ENCODE measurements at places on chromosomes 12 and 14. TPM values are rescaled to one million over a fixed set of nuclear protein-coding genes. Genes with fewer than 3 reads are reported as not detected.
A peak's percentile ranks its signal among the peaks of the same experiment; 100 is the strongest.

- H3K36me3 ChIP-seq = no peaks in the 10 kb centered on the region
- no peaks in the 10 kb centered on the region for H3K4me1 ChIP-seq
- H3K27me3 ChIP-seq = no peaks in the 10 kb centered on the region
- H3K27ac ChIP-seq = no peak overlapping the region
- no peak for DNase-seq
Measured at GRCh38 chr14:41666301-41666700, 59.6 kb downstream of the LRFN5 start.

DNA sequence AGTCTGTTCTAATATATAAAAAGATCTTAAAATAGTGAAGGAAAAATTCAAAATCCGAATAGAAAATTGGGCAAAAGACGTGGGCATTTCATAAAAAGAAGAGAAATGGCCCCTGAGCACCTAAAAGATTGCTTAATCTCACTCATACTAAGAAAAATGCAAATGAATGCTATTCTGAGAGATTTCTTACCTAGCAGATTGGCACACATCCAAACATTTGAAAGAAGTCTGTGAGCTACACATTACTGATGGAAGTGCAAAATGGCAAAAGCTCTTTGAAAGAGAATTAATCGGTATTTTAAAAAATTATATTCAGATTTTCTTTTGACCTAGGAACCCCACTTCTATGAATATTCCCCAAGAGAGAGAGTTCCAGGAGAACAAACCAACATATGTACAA lies 280.4 kb upstream of the GARIN6 start:
- no peaks in the 10 kb centered on the region for H3K36me3 ChIP-seq
- no peak overlapping the region for H3K27ac ChIP-seq
- H3K4me3 ChIP-seq = no peak overlapping the region

DNA sequence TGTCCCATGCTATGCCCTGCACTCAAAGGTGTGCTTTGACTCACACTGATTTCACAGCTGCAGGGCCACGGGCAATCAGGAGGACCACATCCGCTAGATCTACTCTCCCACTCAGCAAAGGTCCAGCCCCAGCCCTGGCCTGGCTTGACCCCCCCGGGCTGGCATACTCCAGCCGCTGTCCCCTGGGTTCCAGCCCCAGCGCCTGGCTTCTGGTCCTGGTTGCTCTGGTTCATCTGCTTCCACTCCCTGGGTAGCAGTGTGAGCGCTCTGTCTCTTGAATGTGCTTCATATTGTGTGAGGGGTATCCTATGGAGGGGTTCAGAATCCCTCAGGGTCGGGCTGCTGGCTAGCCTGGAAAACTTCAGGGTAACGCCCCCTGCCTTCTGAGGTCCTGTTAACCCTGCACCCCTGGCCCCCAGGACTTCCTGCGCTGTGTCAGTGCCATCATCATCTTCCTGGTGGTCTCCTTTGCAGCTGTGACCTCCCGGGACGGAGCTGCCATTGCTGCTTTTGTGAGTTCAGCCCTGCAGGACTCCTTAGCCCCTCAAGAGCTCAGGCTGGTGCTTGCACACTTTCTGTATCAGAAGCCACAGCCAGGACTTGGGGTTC lies 1.9 kb downstream of the CMTM5 start:
- H3K4me1 ChIP-seq = peaks cover 8% of the 10 kb centered on the region
- no peak overlapping the region for H3K27ac ChIP-seq
- DNase-seq = no peak

DNA sequence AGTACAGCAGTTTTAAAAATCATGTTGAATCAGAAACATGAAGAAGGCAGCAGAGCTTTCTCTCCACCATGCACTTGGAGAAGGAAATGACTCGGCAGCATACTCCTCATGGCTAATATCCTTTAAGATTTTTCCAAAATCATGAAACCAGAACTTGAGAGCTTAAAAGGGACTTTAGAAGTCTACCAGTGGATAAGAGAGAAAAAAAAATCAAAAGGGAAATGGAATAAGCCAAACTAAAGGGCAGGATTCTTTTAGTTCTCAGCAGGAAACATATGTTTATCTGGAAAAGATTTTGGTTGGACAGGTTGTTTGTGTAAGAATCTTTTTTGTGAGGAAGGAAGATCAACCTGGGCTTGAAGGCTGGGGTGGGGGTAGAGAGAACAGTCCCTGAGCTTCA lies 111.8 kb downstream of the PRKCH start:
- H3K4me3 ChIP-seq = peak overlapping the region; percentile 18
- H3K36me3 ChIP-seq = peaks cover 48% of the 10 kb centered on the region
- no peaks in the 10 kb centered on the region for H3K27me3 ChIP-seq
- DNase-seq = no peak
- H3K4me1 ChIP-seq = peaks cover 90% of the 10 kb centered on the region
- H3K27ac ChIP-seq = peak overlapping the region; percentile 83

Gene CLEC12A
- 0.40 TPM for total RNA-seq

Gene NAV3
- total RNA-seq = not detected

DNA sequence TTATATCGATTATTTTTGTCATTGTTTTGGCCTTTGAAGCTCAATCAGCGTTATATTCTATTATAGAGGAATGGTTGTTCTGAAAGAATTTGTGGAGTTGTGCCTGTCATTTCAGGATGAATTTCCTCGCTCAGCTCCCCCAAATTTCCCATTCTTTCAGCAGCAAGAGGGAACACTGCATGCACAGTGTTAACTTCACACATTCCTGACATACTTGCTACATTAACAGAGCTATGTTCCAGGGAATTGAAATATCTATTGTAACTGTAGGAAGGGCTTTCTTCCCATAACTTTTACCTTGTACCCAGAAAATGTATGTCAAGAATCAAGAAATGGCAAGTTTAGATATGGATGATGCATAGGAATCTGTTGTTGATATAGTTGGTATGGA lies 379.0 kb downstream of the LRIG3 start:
- no peak overlapping the region for H3K27ac ChIP-seq
- no peaks in the 10 kb centered on the region for H3K36me3 ChIP-seq
- H3K4me1 ChIP-seq = no peaks in the 10 kb centered on the region

DNA sequence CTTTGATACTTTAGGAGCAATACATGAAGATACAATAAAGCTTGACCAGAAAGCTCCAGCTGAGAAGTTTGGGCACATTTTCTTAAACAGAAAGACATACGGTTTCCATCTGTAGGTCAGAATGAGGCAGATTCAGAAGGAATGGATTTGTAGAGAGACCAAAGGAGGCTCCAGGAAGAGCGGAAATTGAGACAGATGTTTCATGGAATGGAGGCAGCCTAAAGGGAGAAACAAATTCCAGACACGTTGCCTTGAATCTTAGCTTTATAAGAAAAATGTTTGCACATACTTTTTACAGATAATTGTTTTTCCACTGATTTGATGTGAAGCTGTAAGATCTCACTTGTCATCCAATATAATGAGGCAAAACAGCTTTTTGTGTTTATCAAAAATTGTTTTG lies 24.8 kb downstream of the EPYC start:
- H3K4me1 ChIP-seq = no peaks in the 10 kb centered on the region
- H3K36me3 ChIP-seq = no peaks in the 10 kb centered on the region
- DNase-seq = no peak
- no peak overlapping the region for H3K27ac ChIP-seq
- H3K27me3 ChIP-seq = peaks cover 11% of the 10 kb centered on the region

- H3K36me3 ChIP-seq = no peaks in the 10 kb centered on the region
- H3K27ac ChIP-seq = no peak overlapping the region
- no peaks in the 10 kb centered on the region for H3K27me3 ChIP-seq
- no peak overlapping the region for H3K4me3 ChIP-seq
- DNase-seq = no peak
- no peaks in the 10 kb centered on the region for H3K4me1 ChIP-seq
Measured at GRCh38 chr14:104212206-104213095, 74.1 kb downstream of the KIF26A start.

Gene OTUB2
- total RNA-seq = 3.4 TPM

DNA sequence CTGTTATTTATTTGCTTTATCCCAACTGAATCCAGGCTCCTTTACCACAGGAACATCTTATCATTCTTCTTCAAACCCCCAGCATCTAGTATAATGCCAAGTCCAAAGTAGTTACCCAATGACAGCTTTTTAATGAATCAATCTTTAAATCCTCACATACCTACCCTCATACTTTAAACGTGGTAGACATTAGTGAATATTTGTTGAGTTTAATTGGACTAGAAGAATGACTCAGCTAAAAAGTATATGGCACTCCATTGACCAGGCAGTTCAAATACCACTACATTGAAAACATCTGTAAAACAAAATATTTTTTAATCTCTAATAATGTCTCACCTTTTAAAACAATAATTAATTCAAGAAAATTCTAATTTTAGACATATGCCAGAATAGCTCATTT lies 98.1 kb downstream of the ZFC3H1 start:
- DNase-seq = no peak
- peaks cover 11% of the 10 kb centered on the region for H3K27me3 ChIP-seq
- no peaks in the 10 kb centered on the region for H3K4me1 ChIP-seq
- no peak overlapping the region for H3K4me3 ChIP-seq

- H3K36me3 ChIP-seq = no peaks in the 10 kb centered on the region
- DNase-seq = no peak
- H3K27me3 ChIP-seq = peaks cover 55% of the 10 kb centered on the region
- no peaks in the 10 kb centered on the region for H3K4me1 ChIP-seq
Measured at GRCh38 chr14:90603841-90604240, 207.0 kb downstream of the CALM1 start.

Gene RPL10L
- total RNA-seq = not detected

DNA sequence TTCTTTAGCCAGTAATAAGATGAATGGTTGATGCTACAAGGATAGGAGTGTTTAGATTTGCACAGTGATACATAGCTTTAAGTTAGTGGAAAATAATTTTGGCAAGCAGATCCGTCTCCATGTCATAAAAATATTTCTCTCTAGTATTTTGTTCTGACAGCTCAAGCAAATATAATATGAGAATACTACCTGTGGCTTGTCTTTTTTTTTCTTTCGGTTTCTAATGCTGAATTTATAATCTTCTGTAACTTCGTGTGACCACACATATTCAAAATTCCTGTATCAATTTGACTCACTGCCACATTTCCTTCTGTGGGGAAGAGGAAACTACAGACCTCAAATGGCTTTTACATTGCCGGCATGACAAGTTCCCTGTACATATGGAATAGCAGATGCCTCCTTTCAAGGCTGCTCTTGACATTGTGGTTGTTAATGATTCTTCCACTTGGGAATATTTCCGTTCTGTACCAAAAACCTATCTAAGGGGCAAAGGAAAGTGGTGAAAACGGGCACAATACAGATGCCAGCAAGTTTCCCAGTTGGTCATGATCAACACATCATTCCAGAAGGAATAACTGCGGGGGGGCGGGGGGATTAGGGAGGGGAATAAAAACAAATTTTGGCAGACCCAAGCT lies 103.6 kb upstream of the CCDC91 start:
- H3K27ac ChIP-seq = no peak overlapping the region
- no peak for DNase-seq
- peaks cover 15% of the 10 kb centered on the region for H3K4me1 ChIP-seq
- no peaks in the 10 kb centered on the region for H3K36me3 ChIP-seq
- no peak overlapping the region for H3K4me3 ChIP-seq

DNA sequence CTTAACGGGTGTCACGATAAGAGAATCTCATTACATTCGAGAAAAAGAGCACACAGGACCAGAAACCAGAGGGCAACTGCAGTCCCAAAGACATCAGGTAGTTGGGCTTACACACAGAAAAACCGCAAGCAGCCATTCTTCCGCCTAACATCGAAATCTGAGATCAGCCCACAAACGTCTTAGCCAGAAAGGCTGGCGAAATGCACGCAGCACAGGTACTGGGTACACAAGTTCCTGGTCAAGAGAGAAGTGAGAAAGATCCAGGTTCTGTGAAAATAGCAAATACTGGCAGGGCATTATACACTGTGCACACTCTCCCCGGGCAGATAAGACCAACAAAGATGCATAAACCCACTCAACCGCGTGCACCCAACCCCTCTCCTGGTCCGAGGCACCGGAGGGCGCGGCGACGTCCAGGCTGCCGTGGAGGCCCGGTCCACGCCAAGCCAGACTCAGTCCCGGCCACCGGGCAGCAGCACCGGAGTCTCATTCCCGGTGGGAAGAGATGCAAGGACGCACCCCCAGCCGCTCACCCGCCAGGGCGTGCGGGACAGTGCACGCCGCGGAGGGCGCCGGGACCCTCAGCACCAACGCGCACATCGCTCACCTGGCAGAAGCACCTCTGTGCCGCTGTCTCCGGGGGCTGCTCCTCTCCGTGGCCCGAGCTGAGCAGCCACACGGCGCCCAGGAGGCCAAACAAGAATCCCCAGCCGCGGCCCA lies 437 bp downstream of the ERO1A start:
- H3K27me3 ChIP-seq = no peaks in the 10 kb centered on the region
- peaks cover 47% of the 10 kb centered on the region for H3K4me1 ChIP-seq
- H3K27ac ChIP-seq = peak overlapping the region; percentile 99
- peak; percentile 87 for DNase-seq
- peak overlapping the region; percentile 89 for H3K4me3 ChIP-seq

DNA sequence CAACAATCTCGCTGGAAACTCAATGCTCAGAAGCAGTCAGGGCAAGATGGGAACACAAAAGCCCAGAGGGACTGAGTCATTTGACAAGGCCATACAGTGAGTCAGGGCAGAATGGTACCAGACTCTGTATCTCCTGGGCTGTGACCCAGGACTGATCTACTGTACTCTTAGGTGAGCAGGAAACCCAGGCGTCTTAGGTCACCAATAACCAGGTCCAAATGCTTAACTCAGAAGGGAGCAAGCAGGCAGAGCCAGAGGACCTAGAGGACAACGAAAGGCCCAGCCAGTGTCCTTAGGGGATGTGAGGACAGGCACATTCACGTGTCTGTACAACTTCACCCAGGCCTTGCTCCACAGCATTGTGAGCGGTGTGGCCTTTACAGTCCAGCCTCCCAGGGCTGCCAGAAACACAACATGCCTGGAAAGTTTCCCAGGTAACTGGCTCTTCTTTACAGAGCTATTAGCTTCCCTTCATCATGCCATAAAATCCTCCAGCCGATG lies 69.9 kb downstream of the ARL6IP4 start:
- H3K36me3 ChIP-seq = no peaks in the 10 kb centered on the region
- DNase-seq = no peak
- H3K27ac ChIP-seq = no peak overlapping the region
- no peak overlapping the region for H3K4me3 ChIP-seq
- H3K27me3 ChIP-seq = peaks cover 3% of the 10 kb centered on the region

DNA sequence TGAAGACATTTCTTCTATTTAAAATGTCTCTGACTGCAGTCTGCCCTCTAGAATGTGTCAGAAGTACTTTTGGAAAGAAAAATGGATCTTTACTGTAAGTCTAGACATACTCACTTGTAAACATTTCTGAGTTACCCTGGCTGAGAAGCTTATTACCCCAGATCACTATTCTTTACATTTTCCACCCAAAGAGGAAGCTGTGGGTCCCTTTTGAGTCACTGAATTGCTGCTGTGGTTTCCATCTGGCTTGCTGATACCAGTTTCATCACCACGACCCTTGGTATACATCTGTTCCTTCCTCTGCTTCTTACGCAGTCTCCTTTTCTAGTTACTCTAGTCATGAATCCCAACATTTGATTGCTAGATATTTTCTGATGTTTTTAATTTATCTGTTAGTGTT lies 20.2 kb upstream of the CLEC4D start:
- H3K27ac ChIP-seq = peak overlapping the region; percentile 26
- H3K4me3 ChIP-seq = no peak overlapping the region
- H3K36me3 ChIP-seq = peaks cover 4% of the 10 kb centered on the region

- H3K4me3 ChIP-seq = no peak overlapping the region
- DNase-seq = no peak
- H3K27me3 ChIP-seq = peaks cover 32% of the 10 kb centered on the region
- H3K27ac ChIP-seq = no peak overlapping the region
- no peaks in the 10 kb centered on the region for H3K36me3 ChIP-seq
Measured at GRCh38 chr14:59132796-59133494, 55.5 kb upstream of the DAAM1 start.
